ENCODE measurements at places on chromosomes 2 and 18.

DNA sequence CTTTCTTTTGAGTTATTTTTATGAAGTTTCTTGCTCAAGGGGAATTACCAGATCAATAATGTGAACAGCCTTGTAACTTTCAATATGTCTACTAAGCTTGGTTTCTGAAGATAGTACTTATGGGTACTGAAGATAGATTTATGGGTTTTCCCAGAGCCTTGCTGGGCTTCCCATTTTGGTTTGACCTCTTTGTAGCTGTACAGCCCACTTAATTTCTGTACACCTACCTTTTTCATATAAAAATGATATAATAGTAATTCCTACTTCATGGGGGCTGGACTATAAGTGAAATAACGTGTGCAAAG lies 22.2 kb downstream of the IL1R2 start:
- DNase-seq, result no peak

- DNase-seq, result no peak
Observed at GRCh38 chr2:65129286-65129825, 550 bp downstream of the RAB1A start.

DNA sequence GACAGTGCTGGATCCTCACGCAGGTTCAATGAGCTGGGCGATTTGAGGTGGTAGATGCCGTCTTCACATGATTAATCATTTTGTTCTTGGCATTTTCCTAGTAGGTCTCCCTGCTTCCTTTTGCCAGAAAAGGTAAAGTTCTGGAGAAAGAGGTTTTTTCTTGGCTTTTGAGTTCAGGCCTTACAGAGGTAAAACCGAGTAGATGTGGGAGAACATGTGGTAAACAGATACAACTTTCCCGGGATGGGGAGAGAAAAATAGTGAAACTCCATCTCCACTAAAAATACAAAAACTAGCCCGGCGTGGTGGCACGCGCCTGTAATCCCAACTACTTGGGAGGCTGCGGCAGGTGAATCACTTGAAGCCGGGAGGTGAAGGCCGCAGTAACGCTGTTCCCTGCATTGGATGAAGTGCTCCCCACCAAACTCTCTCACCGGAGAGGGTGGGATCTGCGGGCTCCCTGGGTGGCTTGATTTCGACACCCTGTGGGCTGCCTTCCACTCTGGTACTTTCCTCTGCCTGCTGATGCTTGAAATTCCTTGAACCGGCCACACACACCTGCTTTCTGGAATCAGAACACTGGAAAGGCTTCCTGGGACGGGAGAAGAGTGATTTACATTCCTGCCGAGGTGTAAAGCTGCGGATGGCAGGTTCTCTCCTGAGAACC lies 88.8 kb downstream of the ACTR3 start:
- no peak for DNase-seq

DNA sequence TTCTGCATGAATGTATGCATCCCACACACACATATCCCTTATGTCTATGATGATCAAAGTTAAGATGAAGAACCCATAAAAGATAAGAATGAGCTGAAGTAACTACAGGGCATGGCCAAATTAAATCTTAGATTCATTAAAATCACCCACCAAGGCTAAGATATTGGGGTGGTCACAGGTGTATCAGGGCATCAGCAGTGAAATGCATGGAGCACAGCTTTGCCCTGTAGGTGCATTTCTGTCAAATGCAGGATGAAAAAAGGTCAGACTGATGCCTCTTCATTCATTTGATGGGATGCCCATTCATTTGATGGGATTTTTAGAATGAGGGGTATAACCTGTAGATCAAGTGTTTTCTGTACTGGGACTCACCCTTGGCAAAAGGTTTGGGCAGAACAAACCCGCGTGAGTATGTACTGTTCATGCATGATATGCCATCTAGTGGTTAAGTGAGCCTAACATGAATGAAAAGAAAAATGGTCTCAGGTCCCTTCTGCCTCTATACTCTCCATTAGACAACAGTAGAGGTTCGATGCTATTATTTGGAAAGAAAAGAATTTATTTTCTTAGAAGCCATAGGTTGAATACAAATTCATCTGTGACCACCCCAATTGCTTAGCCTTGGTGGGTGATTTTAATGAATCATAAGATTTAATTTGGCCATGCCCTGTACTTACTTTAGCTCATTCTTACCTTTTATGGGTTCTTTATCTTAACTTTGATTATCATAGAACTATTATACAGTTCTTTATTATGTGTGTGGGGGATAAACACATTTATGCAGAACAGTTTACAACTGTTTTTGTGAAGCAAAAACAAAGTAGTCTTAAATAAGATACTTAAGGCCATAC lies 43.2 kb upstream of the NOSTRIN start:
- peak; percentile 23 for DNase-seq

- no peak for DNase-seq
Observed at GRCh38 chr2:211371465-211371864, 815.1 kb downstream of the CPS1 start.

- DNase-seq, result no peak
Observed at GRCh38 chr2:166411473-166412230, 35.9 kb upstream of the SCN9A start.

DNA sequence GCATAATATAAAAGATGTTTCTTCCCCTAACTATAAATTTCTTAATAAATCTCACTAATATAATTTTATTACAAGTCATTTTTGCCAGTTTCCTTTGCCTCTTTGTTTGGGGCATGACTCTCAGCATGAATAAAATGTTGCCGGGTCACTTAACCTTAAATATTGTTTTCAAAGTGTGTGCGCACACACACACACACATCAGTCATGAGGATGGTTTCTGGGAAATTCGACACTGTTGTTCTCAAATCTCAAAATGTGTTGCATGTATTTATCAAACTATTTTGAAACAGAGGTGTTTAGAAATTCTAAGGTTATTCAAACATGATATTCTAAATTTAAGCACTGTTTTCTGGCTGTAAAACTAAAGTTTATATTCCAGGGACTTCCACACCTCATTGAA lies 31.5 kb downstream of the FAP start:
- DNase-seq, result no peak

- no peak for DNase-seq
Observed at GRCh38 chr2:146388757-146389156, 1456.1 kb upstream of the ACVR2A start.

DNA sequence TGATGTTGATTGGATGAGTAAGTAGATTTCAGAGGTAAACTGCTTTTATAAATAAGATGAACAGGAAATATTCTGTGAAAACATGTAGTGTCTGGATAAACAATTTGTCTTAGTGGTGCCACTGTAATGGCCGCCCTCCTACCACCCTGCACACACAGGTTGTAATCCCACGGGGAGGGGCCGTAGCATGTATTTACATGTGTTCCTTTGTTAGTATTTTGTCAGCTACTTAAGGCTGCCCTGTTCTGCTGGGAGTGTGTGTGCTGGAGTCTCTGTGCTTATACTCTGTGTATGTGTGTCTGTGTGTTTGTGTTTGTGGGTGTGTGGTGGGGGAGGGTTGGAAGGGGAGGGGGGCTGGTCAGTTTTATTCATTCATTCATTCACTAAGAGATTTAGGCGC lies 5.1 kb downstream of the TSHZ1 start:
- DNase-seq, result no peak

DNA sequence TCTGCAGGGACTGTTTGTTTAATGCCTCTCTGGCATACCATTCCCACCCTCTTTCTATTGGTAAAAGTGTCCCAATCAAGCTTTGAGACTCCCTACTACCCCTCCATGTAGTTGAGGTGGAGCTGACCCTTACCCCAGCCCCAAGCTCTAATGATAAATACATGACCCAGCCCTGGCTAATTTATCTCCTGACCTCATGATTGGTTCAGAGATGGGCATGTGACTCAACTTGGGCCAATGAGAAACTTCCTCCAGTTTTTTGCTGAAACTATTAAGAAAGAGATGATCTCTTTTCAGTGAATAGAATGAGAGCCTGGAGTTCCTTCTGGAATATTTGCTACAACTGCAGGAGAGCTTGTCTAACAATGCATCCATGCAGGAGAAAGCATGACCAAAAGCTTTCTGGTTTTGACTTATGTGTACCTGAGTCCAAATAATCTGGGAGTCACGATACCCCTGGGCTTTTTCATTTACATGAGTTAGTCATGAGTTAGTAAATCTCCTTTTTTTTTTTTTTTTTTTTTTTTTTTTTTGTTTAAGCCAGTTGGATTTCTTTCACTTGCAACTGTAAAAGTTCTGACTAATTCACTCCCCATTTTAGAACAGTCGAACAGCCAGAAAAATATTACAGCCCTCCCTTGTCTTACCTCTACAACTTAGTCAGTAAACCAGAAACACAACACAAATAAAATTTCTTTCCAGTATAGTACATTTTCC lies 66.5 kb upstream of the TLK1 start:
- no peak for DNase-seq

- peak; percentile 36 for DNase-seq
Observed at GRCh38 chr18:23935804-23936203, 78.8 kb upstream of the TTC39C start.

DNA sequence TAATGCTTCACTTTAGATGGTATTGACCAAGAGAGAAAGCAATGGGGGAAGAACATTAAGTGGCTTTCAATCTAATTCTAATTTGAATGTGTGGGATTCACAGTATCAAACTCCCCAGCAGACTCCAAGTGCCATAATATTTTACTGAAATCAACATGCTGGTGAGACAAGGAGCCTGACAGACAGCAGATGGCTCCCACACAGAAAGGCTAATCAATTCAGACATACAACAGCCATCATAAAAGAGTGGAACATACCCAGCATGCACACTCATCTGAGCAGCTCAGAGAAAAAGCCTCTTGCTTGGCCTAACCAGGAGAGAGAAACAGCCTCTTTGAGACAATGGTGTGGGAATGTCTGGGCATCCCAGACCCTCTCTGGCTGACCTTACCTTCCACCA lies 186.5 kb upstream of the SKOR2 start:
- DNase-seq, result no peak

- no peak for DNase-seq
Observed at GRCh38 chr2:18445433-18446320, 114.8 kb downstream of the RDH14 start.

GRCh38 chr2:48584551-48584950 lies 33.1 kb upstream of the GTF2A1L start:
- DNase-seq, result no peak

- DNase-seq, result no peak
Observed at GRCh38 chr18:51753365-51754057, 556.0 kb upstream of the MEX3C start.

DNA sequence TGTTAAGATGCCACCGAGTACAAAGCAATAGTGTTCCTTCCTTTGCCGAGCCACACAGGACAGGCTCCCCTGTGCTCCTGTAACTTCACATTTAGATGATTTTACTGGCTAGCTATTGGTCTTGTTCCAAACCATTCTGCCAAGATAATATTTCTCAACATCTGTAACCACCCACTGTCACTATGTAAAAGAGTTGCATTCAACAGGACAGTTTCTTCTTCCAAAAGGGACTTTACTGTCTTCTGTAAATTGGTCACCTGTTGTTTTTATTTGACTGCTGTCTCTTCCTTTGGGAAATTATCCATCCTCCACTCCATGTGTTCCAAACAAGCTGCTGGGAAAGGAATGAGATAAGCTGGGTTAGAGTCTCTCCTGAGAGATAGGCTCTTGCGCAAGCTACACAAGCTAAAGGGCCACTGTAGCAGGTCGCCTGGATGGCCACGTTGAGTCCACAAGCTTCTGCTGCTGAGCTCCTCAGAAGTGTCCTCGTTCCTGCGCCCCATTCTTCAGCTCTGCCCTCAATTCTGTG lies 14.4 kb upstream of the BZW1 start:
- DNase-seq, result no peak

- no peak for DNase-seq
Observed at GRCh38 chr18:23300231-23300805, 152.8 kb upstream of the RIOK3 start.

- DNase-seq, result no peak
Observed at GRCh38 chr2:115746151-115746550, 1303.7 kb downstream of the DPP10 start.

DNA sequence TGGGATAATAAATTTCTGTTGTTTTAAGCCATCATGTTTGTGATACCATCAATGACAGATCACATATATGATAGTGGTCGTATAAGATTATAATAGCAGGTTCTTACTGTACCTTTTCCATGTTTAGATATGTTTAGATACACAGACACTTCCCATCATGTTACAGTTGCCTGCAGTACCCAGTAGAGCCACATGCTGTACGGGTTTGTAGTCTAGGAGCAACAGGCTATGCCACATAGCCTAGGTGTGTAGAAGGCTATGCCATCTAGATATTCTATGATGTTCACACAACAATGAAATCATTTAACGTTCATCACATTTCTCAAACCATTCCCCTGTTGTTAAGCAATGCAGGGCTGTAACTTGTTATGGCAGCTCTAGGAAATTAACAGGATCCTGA lies 132.9 kb upstream of the SH3BP4 start:
- DNase-seq, result no peak

DNA sequence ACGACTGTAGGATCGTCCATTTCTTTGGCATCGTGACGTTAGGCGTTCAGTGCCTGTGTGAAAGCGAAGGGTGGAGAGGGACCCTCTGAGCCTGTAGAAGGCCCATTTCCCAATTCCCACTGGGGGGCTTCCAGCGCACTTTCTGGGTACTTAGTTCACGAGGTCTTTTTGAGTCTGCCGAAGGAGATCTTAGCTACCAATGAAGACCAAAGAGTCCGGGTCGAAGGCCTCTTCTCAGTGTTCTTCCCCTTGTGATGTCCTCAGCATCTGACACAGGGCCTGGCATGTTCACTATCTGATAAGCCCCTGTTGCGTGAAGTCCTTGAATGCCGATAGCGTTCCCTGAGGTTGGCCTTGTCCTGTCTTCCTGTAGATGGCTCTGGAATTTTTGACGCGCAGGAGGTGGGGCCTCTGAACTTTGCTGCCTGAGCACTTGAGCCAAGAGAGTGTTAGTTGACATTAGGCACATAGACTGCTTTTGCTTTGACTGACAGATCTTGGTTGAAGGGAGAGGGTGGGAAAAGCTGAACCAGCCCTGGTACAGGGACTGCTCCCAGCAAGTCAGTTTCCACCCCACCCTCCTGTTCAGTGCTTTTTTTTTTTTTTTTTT lies 52.8 kb downstream of the LDLRAD4 start:
- DNase-seq, result no peak

DNA sequence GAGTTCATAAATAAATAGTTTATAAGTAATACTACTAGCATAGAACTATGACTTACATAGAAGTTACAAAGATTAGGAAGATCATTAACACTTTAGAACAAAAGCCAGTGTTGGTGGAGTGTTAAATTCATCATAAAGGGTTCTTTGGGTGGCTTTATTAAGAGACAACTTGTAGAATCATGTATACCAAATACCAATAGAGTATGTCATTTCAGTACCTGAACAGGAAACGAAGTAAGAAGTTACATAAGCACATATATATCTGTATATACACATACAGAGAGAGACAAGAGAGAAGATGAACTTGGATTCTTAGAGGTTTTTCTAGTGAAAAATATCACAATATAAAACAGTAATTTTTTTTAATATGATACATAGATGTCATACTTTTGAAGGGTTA lies 82.5 kb upstream of the OTX1 start:
- no peak for DNase-seq
